Stimulated activated CD4-positive, alpha-beta T cell treated with anti-CD3 and anti-CD28 coated beads, Interleukin-4, amount 100 ng/mL, for 48 hours (primary cell): ENCODE measurements at places on chromosomes 16 and 17.

DNA sequence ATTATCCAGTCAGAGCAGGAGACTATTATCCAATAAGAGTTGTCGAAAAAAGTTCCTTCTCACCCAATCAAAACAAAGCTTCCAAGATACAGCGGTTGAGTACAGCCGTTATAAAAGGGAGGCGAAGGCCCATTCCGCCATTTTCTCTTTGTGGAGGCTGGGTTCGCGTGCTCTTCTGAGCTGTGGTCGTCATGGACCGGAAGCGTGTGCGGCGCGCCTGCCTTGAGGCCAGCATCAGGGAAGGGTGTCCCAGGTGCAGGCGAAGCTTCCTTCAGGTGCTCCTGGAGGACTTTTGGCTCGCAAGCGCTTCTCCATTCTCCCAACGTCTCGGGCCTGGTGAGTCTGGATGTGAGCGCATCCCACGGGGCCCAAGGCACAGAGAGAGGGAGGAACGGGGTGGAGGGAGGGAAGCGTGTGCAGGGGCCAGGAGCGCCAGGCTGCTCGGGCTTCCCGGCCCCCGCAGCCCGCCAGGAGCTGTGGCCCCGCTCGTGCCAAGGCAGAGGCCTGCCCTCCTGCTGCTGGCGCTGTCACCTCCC is 99.2 kb downstream of the GOSR1 start:
- DNase-seq, result no peak

- DNase-seq, result peak; percentile 56
Observed at GRCh38 chr16:79770244-79771064, 169.9 kb upstream of the MAF start.

DNA sequence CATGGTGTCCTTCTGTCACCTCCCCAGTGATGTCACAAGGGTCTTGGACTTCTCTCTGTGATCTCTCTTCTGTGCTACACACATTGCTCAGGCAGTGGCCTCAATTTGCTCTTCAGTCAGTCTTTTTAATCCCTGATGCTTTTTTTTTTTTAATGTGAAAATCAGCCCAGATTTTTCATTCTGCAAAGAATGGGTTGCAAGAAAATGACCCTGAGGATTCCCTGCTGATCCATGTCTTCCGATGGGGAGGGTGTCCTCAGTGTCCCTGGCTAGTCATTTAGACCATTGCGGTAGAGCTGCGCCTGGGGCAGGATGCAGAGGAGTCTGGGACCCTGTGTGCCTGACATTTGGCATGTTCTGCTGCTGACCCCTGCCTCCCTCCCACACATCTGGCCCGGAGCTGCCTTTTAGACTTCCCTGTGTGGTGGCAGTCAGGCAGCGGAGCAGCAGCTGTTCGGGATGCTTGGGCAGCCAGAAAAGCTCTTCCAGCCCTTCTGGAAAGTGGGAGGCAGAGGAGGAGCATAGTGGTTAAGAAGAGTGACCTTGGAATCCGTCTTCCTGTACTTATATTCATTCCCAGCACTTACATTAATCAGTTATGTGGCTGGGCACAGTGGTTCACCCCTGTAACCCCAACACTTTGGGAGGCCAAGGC is 12.3 kb downstream of the GPT2 start:
- DNase-seq, result no peak

- DNase-seq, result peak; percentile 93
Observed at GRCh38 chr17:4899341-4900230, at the start of gene C17orf107. Gene C17orf107 (plus strand): TSS chr17:4899536. CDS start chr17:4899763, 227 bp downstream.

- peak; percentile 80 for DNase-seq
Observed at GRCh38 chr17:35244341-35245195, 1.7 kb downstream of the SLFN5 start.

DNA sequence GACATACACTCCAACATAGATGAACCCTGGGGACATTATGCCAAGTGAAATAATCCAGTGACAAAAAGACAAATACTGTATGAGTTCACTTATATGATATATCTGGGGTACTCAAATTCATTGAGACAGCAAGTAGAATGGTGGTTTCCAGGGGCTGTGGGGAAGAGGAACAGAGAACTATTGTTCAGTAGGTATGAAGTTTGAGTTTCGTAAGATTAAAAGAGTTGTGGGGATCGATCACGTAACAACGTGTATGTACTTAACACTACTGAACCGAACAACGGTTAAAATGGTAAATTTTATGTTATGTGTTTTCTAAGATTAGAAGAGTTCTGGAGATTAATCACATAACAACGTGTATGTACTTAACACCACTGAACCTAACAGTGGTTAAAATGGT is 100.8 kb downstream of the HS3ST3A1 start:
- no peak for DNase-seq

DNA sequence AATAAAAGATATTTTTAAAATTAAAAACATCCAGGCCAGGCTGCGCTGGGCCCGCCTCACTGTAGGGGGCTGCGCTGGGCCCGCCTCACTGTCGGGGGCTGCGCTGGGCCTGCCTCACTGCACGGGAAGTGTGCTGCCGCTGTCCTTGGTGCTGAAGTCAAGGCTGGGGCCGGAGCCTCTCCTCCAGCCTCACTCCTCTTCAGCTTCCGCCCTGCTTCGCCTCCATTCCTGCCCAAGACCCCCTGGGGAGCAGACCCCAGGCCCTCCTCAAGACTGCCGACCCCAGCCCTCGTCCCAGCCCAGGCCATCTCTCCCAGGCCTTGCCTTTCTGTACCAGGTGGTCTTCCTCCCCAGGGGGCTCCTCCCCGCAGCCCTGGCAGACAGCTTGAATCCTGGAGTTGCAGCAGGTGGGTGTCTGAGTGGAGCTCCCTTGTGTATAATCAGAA is 26.2 kb downstream of the ENDOV start:
- DNase-seq, result peak; percentile 47

DNA sequence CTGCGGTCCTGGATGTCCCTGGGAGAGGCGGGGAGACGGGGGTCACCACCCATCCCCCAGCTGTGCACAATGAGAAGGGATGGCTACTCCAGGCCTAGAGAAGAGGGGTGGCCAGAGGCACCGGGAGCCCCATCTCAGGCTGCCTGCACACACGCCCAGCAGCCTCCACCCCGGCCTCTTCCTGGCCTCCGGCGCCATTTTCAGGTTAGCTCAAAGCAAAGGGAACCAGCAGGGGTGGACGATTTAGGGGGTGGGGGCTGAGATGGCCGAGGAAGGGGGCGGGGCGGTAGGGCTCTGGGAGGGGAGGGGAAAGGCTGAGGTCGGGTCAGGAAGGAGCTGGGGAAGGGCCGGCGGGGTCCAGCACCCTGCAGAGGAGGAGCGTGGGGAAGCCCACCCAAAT is 42.8 kb downstream of the SRCIN1 start:
- DNase-seq, result no peak

GRCh38 chr17:65070620-65071019 is 14.1 kb upstream of the GNA13 start:
- DNase-seq, result no peak

GRCh38 chr16:48481772-48482171 is 96.6 kb upstream of the SIAH1 start:
- no peak for DNase-seq

GRCh38 chr17:13787636-13788035 is 185.9 kb upstream of the HS3ST3A1 start:
- no peak for DNase-seq

- no peak for DNase-seq
Observed at GRCh38 chr16:77748421-77749005, 26.2 kb downstream of the NUDT7 start.

DNA sequence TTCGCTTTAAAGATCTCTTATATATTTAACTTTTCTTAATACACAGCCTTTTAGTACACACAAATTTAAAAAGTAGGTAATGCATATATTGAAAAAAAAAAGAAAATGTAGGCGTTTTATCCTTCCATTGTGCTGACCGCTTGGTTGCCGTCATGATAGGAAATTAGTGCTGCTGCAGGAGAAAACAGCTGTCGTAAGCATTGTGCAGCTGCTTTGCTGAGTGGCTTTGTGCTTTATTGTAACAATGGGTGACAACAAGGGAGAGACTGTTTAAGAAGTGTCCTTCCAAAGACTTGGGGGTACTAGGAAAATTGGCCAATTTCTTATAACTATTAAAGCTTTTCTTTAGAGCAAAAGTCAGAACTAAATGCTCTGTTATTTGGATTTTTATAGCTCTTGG is 5.0 kb downstream of the HERPUD1 start:
- no peak for DNase-seq

- no peak for DNase-seq
Observed at GRCh38 chr17:45847747-45848146, 3.1 kb downstream of the SPPL2C start.

DNA sequence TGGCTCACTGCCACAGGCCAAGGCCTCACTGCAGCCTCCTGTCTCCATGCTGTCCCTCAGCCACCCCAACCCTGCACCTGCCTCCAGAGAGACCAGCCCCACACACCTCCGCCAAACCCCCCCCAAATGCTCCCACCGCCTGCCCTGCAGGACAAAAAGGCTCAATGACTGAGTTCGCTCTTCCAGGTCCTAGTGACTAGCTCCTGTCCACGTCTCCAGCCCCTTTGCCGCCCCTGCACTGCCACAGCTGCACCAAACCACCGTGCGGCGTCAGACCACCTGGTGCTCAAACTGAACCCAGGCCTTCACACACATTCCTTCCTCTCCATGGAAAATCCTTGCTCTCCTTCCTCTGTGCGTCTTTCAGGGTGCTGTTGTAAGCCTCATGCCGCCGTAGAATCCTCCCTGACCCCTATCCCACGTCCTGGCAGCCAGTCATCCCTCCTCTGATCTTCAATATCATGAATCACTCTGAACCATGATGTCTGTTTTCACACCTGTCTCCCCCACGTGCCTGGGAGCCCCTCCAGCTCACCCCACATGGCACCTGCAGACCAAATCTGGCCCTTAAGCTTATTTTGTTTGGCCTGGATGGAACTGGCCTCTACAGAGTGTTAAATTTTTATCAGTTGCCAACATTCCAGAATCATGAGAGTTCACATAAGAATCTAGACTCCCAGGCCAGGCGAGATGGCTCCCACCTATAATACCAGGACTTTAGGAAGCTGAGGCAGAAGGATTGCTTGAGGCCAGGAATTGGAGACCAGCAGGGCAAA is 4.3 kb upstream of the GSG1L start:
- DNase-seq, result no peak

GRCh38 chr16:3007957-3008689 is 4.6 kb upstream of the CLDN9 start:
- no peak for DNase-seq

DNA sequence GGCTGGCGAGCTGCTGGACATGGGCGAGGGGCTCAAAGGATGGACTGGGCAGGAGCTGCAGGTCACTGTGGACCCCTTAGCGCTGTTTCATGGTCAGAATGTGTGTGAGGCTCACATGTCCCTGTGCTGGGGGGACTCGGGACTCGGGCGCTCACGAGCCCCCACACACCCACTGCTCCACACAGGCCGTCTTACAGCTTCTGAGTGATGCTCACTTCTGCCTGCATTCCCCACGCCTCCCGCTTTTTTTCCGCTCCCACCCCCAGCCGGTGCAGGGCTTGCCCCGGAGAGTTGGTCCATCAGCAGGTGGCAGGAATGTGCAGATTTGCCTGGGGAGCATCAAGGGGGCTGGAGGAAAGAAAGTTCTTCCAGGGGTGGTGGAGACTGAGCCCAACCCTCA is 20.2 kb upstream of the JPT2 start:
- no peak for DNase-seq

- DNase-seq, result no peak
Observed at GRCh38 chr17:9371019-9371418, 204.6 kb downstream of the STX8 start.

DNA sequence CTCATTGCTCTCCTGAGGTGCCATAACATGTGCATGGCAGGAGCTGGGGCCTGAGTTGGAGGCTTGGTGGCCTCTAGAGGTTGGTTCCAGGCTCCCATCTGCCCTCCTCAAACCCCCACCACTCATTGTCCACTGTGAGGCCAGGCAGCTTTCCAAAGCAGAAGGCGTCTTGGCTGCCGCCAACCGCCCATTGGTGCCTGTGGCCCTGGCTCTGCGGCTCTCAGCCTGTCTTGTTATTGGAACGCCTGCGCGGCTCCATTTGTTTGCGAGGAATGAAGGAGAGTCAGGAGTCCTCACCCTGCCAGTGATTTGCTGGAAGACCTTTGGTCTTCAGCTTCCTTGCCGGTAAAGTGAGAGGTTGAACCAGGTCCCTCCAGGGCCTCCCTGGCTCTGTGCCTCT is 43.6 kb downstream of the OR1D5 start:
- DNase-seq, result no peak

- no peak for DNase-seq
Observed at GRCh38 chr17:3771140-3771539, 29.8 kb downstream of the ITGAE start.
